ENCODE measurements at places on chromosomes 5 and 9. TPM values are rescaled to one million over a fixed set of nuclear protein-coding genes. Genes with fewer than 3 reads are reported as not detected.

Gene DRD1
- 0.81 TPM for total RNA-seq

Gene HTR4
- total RNA-seq = 3.8 TPM

Gene MVB12B
- total RNA-seq = 13.3 TPM

Gene BHMT2
- 11.0 TPM for total RNA-seq

Gene GGTA1
- total RNA-seq = 8.4 TPM

Gene TMEM215
- total RNA-seq = not detected

Gene PCDHB2
- total RNA-seq = 3.6 TPM

Gene HOMER1
- 6.0 TPM for total RNA-seq

Gene SPINK4
- total RNA-seq = 2.5 TPM

Gene CDH9
- not detected for total RNA-seq

Gene FOXD4L3
- total RNA-seq = not detected

Gene IGIP
- total RNA-seq = 17.6 TPM

Gene PLEKHG4B
- total RNA-seq = 0.09 TPM

Gene TEK
- total RNA-seq = 8.1 TPM

Gene FAM78A
- 7.5 TPM for total RNA-seq

Gene SPATA31C1
- not detected for total RNA-seq

Gene ANKRD34B
- not detected for total RNA-seq

Gene STPG3
- total RNA-seq = not detected

Gene TSLP
- total RNA-seq = 4.1 TPM

Gene PCDHGB5
- 12.4 TPM for total RNA-seq

Gene IL5
- total RNA-seq = not detected

Gene RAB3C
- 1.4 TPM for total RNA-seq

Gene ADAMTS16
- total RNA-seq = 0.78 TPM

Gene FOXD4L5
- total RNA-seq = not detected

Gene APBA1
- total RNA-seq = 10.7 TPM

Gene C9
- total RNA-seq = 1.0 TPM

Gene SLC34A1
- 0.06 TPM for total RNA-seq

Gene ERAP2
- total RNA-seq = 12.9 TPM

Gene KLHL9
- total RNA-seq = 25.0 TPM

Gene OXCT1
- 28.7 TPM for total RNA-seq

Gene IFNB1
- not detected for total RNA-seq

Gene CHSY3
- total RNA-seq = 3.1 TPM

Gene MAMDC4
- total RNA-seq = 38.6 TPM

All from mucosa of gallbladder (tissue), 1 donor.